Suppressor macrophage treated with lipopolysaccharide for 4 hours (primary cell): ENCODE measurements at places on chromosomes 3 and 15.

GRCh38 chr15:99732751-99733267 lies 428 bp downstream of the LYSMD4 start:
- DNase-seq = no peak

DNA sequence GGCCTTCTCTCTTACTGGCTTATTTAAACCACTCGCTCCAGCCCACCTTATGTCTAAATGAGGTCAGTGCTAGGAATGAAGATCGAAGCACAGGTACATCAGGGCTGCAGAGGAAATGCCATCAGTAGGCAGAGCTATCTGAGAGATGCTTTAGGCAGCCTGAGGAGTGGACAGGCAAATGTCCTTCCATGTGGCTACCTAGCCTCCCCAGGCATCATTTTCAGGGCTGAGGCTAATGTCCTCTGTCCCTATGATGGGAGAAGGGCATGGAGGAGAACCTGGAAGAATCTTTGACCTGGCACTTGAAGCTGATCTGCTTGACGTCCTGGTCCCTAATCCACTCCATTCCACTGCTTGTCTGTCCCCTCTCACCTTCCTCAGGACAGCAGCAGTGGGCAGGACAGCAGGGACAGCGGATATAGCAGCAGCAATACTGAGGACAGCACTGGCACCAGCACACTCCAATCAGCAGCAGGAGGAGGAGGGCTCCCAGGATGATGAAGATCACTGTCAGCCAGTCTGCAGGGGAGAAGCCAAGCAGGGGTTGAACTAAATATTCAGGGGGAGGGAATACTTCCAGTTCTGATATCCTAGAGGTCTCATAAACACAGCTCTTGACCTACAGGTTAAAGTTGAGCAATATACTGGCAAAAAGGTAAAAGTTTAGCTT lies 21.0 kb downstream of the ILDR1 start:
- no peak for DNase-seq

GRCh38 chr3:61768284-61769037 lies 207.1 kb downstream of the PTPRG start:
- DNase-seq = no peak

DNA sequence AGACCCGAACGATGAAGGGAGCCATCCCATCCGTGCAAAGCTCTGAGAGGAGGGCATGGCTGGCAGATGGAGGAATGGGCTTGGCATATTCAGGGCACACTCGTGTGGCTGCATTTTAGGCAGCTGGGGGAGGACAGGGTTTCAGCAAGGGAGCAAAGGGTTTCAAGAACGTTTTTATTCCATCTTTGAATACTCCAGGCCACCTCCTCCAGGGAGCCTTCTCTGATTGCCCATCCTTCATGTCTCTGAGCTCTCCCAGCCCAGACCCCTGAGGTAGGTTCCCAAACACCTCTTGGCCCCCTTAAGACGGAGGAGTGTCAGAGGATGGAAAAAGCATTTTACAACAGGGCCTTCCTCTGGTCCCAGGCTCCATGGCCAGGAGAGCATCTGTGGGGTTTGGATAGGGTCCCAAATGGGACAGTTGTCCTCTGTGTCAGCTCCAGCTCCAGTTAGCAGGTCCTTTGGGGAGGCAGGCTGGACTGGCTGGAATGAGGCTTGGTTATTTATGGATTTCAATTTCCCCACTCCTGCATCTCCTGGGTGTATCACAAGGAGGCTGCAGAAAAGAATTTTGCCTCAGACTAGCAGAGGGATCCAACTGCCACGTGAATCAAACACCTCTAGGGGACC lies 17.7 kb upstream of the SLC6A1 start:
- no peak for DNase-seq

DNA sequence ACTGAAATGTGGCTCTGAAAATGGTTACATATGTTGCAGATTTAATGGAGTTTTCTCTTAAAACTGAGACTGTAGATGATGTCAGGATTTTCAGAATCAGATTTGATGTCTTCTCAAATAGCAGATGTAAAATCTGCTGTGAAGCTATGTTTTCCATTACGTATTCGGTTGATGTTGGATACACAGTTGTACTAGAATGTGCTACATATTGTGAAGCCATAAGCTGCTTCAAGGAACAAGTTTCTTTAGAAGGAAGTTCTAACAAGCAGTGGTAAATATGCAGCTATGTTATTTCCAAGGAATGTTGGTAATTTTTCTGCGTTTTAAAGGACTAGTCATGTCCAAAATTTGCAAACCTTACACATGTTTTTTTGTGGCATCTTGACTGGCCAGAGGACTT lies 197.7 kb downstream of the RBMS3 start:
- DNase-seq = no peak

DNA sequence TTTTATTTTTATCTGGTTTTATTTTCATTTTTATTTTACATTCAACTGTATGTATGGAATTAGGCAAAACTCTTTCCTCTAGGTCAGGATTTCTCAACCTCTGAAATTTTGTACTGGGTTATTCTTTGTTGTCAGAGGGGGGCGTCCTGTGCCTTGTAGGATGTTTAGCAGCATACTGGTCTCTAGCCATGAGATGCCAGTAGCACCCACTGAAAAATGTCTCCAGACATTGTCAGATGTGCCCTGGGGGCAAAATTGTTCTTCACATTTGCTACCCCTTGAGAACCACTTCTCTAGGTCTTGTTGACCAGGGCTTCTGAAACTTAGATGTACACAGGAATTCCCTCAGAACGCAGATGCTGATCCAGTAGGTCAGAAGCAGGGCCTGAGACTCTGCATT lies 5.4 kb downstream of the CHRNA5 start:
- DNase-seq = no peak

DNA sequence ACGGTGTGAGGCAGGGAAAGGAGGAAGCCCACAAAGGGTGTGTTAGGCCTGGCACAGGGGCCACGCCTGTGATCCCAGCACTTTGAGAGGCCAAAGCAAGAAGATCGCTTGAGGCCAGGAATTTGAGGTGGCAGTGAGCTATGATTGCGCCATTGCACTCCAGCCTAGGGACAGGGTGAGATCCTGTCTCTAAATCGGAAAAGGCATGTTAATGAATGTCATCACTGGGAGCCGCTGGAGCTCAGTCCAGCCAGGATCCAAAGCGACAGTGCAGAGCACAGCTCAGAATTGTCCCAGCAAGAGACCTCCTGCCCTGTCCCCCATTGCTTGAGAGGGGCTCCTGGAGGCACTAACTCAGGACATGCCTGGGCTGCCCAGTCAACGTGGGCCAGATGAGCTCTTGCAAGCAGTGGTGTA lies 15.0 kb upstream of the FBLN2 start:
- DNase-seq = no peak

GRCh38 chr15:90060797-90061196 lies 41.5 kb downstream of the IDH2 start:
- DNase-seq = no peak

DNA sequence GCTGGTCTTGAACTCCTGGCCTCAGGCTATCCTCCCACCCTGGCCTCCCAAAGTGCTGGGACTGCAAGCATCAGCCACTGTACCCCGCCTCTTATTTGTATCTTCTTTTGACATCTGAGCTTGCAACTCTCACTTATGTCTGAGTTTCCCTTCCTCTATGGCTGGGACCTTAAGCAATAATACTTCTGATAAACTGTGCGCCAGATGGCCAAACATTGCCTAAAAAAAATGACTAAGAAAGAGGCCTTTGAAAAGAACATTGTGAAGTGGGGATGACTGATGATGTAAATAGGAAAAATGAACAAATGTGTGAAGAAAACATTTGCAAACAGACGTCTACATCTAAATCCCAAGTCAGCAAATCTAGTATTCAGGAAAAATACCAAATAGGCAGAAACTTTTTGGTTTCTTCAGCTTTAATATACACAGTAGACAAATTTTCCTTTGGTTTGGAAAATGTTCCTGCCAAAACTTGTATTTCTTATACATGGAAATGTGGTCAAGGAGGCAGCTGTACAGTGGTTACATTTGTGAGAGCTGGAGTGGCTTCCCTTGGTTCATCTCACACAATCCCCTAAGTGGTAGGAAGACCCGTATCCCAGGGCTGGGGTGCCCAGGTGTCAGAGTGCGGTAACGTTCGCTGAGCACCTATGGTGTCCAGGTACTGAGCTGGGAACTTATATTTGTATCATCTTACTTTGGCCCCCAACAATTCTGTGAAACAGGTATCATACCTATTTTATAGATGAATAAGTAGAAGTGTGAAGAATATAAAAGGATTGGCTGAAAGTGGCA lies 11.6 kb upstream of the TFRC start:
- DNase-seq = peak; percentile 96

DNA sequence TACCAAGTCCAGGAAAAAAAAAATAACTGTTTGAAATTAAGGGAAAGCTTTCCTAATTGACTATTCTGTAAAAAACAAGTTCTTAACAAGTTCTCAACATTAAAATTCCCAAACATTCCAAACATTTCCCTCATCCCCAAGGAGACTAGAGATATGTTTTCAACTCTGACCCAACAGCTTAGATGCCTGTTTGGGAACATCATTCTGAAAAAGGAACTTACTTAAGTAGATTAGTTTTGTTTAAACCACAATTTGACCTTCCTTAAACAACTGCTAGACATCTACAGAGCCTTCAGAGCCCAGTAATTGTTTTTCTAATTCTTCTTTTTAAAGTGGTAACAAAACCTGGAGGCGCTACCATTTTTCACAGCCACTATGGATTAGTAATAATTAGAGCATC lies 12.8 kb downstream of the UBR1 start:
- DNase-seq = peak; percentile 46

GRCh38 chr3:81823882-81824395 lies 62.5 kb upstream of the GBE1 start:
- DNase-seq = peak; percentile 77
